ENCODE measurements at places on chromosomes 13 and 19.

GRCh38 chr19:53102756-53103233 lies 427 bp downstream of the ZNF160 start:
- DNase-seq = peak; percentile 27

GRCh38 chr19:15584095-15584494 lies 30.9 kb upstream of the CYP4F8 start:
- DNase-seq = no peak

- no peak for DNase-seq
These were observed 218.0 kb downstream of the RGCC start for GRCh38 chr13:41675306-41675705.

DNA sequence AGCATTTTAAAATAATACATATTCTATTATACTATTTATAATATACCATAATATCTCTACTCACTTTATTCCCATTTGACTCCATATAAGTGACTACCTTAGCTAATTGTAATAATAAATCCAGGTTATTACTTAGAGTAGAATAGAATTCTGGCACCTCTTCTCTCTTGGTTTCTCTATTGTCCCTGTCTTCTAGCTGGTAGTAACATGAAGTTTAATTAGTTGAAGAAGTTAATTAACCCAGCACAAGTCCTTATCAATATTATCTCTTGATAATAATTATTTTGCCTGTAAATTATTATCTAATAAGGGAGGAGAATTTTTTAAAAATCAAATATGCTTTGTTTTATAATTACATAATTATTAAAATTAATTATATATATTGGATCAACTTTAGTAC lies 1571.2 kb upstream of the PRR20A start:
- DNase-seq = no peak

GRCh38 chr13:103516015-103516795 lies 450.0 kb upstream of the SLC10A2 start:
- DNase-seq = no peak

DNA sequence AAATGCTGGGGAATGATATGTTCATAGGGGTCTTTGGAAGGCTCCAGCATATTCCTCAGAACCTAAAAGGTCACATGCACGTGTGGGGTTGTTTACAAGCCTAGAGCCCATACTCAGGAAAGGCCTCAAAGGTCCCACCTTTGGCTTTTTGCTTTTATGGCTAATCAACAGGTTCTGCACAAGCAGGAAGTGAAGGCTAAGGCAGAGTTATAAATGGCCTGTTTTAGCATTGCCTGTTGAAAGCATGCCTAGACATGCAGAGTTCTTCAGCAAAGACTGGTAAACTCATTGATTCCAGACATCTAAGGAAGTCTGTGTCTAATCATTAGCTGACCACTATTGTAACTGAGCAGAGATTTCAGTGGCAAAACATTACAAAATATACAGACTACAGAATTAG lies 198.3 kb downstream of the KCNRG start:
- no peak for DNase-seq

DNA sequence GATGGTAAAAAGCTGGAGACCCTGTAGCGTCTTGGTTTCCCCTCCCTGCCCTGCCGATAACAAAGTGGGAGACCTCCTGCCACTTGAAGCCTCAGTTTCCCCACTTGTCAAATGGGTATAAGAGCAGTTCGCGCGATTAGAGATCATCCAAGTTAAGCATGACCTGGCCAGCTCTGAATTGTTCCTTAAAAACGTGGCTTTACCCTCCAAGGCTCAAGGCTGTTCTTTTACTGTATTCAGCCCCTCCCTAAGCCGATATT lies 421 bp downstream of the TNPO2 start:
- DNase-seq = no peak

DNA sequence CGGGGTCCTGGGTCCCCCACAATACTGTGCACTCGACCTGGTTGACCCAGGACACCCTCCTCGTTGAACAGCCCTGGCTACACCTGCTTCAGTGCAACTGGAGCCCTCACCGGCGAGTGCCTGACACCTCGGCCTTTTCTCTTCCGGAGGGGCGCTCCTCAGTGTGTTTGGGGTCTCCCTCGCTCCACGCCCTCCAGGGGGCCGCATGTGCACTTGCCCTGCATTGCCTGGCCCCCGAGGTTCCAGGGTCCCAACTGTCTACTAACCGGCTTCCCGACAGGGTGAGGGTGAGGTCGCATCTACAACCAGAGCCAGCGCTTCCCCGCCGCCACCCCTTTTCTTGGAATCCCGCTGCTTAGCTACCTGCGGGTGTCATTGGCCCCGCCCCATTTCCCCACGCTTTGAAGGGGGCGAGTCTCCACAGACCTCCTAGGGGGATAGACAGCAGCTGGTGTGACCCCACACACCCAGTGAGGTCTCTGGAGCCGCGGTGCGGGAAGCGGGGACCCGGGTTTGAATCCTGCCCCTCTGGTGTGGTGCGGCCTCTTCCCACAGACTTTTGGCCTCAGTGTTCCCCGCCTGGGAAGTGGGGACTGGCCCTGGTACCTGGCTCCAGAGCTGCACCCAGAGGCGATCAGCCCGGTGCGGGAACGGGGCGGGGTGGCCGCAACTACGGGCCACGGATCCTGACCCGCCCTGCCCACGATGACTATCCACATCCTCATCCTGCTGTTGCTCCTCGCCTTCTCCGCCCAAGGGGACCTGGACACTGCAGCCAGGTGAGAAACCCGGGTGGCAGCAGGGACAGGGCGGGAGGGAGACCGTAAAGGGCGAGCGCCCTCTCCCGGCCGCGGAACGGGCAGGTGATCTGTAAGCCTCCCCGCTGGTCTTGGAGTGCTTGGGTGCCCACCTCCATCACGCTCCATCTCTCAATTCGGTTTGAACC lies at the start of gene ADM5:
ADM5 (plus strand) TSS at position 462 of the 946 bp plus-strand sequence; CDS start at position 706, 244 bp downstream.
- DNase-seq = no peak

- peak; percentile 54 for DNase-seq
These were observed 8.9 kb upstream of the MYO1F start for GRCh38 chr19:8585894-8586750.

DNA sequence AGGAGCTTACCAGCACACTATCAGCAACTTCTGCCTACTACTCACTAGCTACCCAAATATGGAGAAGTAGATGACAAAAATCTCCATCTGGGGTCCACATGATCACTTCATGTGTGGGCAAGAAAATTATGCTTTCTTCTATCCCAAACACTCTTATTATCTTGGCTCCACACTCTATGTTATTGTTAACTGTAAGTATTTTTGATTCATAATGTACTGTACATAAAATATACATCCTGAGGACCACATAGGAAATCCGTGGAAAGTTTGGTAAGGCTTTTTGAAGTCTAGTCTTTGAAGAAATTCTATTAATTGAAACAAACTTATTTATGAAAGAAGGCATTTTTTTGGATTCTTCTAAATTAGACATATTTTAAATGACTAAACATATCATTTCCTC lies 378.8 kb downstream of the DACH1 start:
- DNase-seq = no peak

- DNase-seq = no peak
These were observed 10.8 kb upstream of the ILF3 start for GRCh38 chr19:10643172-10643967.

GRCh38 chr13:23561261-23561660 lies 9.0 kb upstream of the TNFRSF19 start:
- no peak for DNase-seq

DNA sequence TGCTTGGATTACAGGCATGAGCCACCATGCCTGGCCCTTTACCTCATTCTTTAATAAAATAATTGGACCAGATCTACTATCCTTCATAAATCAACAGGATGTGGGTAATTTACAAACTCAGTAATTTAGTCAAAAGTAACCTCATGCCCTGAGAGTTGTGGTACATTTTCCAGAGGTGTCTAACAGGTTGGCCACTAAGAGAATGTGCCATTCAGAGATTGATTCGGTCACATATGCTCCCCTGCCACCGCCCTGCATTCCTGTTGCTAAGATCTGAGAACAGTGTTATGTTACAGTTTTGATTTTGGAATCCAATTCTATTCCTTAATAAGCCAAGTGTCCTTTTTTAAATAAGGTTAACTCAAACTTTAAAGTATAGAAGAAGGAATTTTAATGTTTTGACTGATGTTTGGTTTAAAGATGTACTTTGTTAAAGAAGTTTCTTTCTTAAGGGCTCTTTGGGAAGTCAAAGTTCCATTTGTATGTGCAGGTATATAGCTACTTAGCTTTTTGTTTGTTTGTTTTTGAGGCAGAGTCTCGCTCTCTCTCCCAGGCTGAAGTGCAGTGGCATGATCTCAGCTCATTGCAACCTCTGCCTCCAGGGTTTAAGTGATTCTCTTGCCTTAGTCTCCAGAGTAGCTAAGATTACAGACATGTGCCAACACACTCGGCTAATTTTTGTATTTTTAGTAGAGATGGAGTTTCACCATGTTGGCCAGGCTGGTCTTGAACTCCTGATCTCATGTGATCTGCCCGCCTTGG lies 29.2 kb downstream of the PHF11 start:
- no peak for DNase-seq

- DNase-seq = no peak
These were observed 14.1 kb downstream of the RFX1 start for GRCh38 chr19:13992025-13992424.

- no peak for DNase-seq
These were observed 28.7 kb downstream of the CAPN12 start for GRCh38 chr19:38715555-38715954.

DNA sequence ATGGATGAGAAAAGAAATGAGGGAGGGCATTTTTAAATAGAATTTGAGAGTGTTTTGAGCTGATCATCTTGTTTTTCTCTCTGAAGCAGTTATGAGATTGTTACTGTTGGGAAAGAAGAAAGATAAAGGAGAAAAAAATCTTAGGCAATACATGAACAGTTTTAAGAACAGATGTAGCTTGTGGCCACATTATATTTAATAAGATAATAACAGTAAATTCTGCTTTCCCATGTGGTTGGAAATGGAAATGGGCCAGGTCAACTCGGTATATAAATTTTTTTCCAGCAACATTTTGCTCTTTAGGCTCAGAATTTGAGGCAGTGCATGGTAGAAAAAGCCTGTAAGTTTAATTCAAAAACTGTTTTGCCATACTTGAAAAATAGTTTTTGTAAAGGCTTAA lies 118.7 kb downstream of the POSTN start:
- DNase-seq = no peak

GRCh38 chr13:30918662-30919405 lies 12.8 kb downstream of the MEDAG start:
- no peak for DNase-seq

GRCh38 chr13:31121379-31122140 lies 40.1 kb downstream of the HSPH1 start:
- DNase-seq = no peak

GRCh38 chr19:44602081-44602480 lies 11.3 kb upstream of the IGSF23 start:
- DNase-seq = no peak

- no peak for DNase-seq
These were observed 607.3 kb downstream of the UQCRFS1 start for GRCh38 chr19:28605501-28606268.

- no peak for DNase-seq
These were observed 227.8 kb downstream of the ENOX1 start for GRCh38 chr13:43558939-43559338.

- DNase-seq = no peak
These were observed 437.5 kb downstream of the FGF9 start for GRCh38 chr13:22108283-22108942.

DNA sequence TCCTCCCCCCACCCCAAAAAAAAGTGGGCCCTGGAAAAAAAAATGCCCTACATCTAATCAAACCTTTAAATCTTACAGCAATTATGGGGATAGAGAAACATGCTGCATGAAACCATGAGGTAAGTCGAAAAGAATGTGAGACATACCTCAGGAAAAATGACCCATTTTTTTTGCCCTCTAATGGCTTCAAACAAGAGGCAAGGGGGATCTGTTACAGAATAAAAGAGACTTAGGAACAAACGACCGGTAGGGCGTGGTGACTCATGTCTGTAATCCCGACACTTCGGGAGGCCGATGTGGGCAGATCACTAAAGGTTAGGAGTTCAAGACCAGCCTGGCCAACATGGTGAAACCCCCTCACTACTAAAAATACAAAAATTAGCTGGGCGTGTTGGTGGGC lies 8.4 kb downstream of the RGL3 start:
- no peak for DNase-seq

GRCh38 chr13:19957320-19958154 lies 990 bp upstream of the ZMYM2 start:
- DNase-seq = peak; percentile 67

DNA sequence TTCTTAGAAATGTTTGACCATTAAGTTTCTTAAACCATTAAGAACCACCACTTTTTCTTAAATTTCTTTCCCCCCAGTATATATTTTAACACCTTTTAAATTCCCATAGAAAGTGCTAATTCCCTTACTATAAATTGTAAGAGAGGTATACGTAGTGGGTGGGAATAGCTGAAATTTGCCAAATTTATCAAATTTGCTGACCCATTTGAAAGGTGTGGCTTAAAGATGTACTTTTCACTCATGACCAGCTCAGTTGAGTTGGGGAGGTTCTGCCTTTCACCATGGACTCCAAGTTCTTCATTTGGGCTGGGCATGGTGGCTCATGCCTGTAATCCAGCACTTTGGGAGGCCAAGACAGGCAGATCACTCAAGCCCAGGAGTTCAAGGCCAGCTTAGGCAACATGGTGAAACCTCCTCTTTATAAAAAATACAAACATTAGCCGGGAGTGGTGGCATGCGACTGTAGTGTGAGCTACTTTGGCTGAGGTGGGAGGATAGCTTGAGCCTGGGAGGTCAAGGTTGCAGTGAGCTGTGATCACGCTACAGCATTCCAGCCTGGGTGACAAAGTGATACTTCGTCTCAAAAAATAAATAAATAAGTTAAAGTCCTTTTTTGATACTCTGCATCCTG lies 133.2 kb downstream of the MRPL57 start:
- DNase-seq = no peak

DNA sequence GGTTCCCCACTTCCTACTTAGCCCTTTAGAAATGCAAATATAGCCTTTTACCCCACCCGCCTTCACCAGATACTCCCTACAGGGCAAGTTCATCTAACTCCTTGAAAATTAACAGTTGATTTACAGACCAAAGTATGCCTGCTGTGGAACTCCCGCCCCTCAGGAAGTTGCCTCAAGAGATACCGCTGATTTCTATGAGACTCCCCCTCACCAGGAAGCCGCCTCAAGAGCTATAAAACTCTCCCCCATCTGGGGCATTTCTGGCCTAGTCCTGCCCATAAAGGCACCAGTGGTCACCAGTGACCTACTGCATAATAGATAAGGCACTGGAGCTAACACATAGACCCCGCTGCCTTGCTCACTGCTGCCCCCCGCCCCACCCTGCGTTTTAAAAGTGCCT lies 201.7 kb upstream of the UBL3 start:
- DNase-seq = no peak

- DNase-seq = no peak
These were observed 39.3 kb upstream of the RGCC start for GRCh38 chr13:41418027-41418426.
